ENCODE measurements at places on chromosomes 16 and 17.

DNA sequence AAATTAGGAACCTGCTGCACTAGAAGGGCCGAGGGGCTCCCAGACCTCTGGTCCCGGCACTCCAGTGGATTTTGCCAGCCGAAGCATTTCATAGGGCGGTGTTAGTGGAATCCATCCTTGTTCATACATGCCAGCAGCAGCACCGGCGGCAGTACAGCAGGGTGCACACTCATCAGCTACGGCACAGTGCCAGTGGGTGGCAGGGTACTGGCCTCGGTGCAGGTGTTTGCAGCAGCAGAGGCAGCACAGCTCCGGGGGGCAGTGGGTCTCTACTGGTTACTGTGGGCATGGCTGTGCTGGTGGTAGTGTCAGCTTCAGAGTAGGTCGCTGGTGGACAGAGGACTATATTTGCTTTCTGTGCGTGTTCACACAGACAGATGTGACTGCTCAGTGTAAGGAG, 985.7 kb downstream of the CDH8 start:
- DNase-seq, result no peak
- no peak overlapping the region for H3K4me3 ChIP-seq
- no peaks in the 10 kb centered on the region for H3K4me1 ChIP-seq
- no peaks in the 10 kb centered on the region for H3K27me3 ChIP-seq
- no peaks in the 10 kb centered on the region for H3K36me3 ChIP-seq

DNA sequence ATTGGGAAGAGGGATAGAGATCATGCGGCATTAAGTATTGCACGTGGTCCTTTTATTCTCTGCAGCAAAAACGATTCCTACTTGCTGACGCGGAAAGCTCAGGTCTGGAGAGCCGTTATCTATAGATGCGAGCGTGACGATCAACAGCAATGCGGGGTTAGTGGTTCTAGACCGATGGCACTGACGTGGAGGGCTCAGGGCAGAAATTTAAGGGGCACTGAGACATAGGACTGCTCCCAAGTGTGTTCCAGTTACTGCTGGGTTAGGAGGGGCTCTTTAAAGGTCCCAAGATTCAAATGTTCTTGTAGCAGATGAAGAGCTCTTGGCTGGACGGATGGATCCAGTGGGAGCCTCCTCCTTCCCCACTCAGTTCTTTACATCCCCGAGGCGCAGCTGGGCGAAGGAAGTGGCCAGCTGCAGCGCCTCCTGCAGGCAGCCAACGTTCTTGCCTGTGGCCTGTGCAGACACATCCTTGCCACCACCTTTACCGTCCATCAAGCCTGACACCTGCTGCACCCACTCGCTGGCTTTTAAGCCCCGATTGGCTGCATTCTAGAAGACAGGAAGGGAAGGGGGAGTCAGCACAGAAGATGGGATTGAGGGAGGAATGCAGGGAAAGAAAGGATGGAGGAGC, 732 bp upstream of the EXOSC6 start:
- H3K27ac ChIP-seq, result no peak overlapping the region
- H3K36me3 ChIP-seq, result peaks cover 48% of the 10 kb centered on the region
- peaks cover 2% of the 10 kb centered on the region for H3K4me1 ChIP-seq
- DNase-seq, result peak; percentile 7
- no peaks in the 10 kb centered on the region for H3K27me3 ChIP-seq

- no peaks in the 10 kb centered on the region for H3K36me3 ChIP-seq
- H3K4me1 ChIP-seq, result peaks cover 5% of the 10 kb centered on the region
- no peak overlapping the region for H3K4me3 ChIP-seq
- H3K27me3 ChIP-seq, result no peaks in the 10 kb centered on the region
- no peak for DNase-seq
- no peak overlapping the region for H3K27ac ChIP-seq
These were observed 718.8 kb upstream of the SOX9 start for GRCh38 chr17:71402007-71402406.

- no peak overlapping the region for H3K27ac ChIP-seq
- H3K27me3 ChIP-seq, result no peaks in the 10 kb centered on the region
- H3K36me3 ChIP-seq, result peaks cover 15% of the 10 kb centered on the region
These were observed 32.0 kb upstream of the SLC5A10 start for GRCh38 chr17:18919963-18920362.

GRCh38 chr17:48391444-48391843, 38.6 kb downstream of the SKAP1 start:
- no peaks in the 10 kb centered on the region for H3K27me3 ChIP-seq
- no peaks in the 10 kb centered on the region for H3K36me3 ChIP-seq
- H3K4me1 ChIP-seq, result no peaks in the 10 kb centered on the region
- H3K4me3 ChIP-seq, result no peak overlapping the region
- DNase-seq, result peak; percentile 6
- H3K27ac ChIP-seq, result no peak overlapping the region

DNA sequence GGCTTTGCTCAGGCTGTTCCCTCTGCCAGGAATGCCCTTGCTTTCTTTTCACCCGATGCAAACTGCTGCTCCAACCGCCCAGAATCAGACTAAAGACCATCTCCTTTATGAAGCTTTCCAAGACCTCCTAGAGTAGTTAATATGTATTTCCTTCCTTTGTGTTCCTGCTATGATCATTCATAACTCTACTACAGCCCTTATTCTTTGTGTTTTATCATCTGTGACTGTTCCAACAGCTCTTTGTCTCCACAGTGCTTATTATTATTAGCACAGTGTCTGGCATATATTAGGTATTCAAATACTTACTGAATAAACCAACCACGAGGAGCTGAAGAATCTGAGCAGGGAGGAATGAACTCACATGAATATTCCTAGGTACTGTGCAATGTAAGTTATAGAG, 7.6 kb downstream of the PSME3IP1 start:
- H3K4me3 ChIP-seq, result no peak overlapping the region
- DNase-seq, result no peak
- H3K36me3 ChIP-seq, result peaks cover 2% of the 10 kb centered on the region
- H3K27ac ChIP-seq, result no peak overlapping the region

All from trophoblast cell (in vitro differentiated cells and primary cell).